ENCODE measurements at places on chromosomes 3 and 15.

- no peak for DNase-seq
Observed at GRCh38 chr3:179551349-179552105, 11.2 kb upstream of the ACTL6A start.

- DNase-seq: no peak
Observed at GRCh38 chr3:128485282-128486204, 7.5 kb downstream of the GATA2 start.

GRCh38 chr15:96115642-96116041 lies 214.9 kb upstream of the NR2F2 start:
- no peak for DNase-seq

GRCh38 chr3:125375950-125376679 lies 990 bp upstream of the ZNF148 start:
- DNase-seq: no peak

- DNase-seq: no peak
Observed at GRCh38 chr3:129602730-129603560, 3.5 kb downstream of the PLXND1 start.

GRCh38 chr3:5806192-5806591 lies 618.7 kb downstream of the EDEM1 start:
- DNase-seq: no peak

DNA sequence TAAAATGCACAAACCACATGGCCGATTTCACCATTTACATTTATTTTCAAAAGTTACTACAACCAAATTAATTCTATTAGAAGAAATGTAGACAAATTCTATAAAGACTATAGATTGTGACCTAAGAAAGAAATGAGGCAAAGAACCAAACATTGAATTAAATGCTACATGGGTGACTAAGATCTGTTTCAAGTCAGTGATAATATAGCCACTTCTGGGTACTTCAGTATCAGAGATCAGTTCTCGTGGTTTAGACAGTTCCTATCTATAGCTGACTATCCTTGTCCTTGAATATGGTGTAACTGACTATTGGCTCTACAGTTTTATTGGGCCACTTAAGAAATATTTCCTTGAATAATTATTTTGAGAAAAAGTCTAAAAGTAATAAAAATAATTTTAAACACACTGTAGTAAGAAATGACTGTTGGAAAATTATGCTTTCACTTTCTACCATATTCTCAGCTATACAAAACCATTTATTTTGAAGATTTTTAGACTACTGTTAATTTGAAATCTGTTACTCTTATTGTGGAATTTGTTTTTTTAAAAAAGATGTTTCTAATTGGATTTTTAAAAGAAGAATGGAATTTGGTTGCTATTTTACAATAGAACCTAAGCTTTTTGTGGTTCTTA lies 14.1 kb downstream of the KCNMB3 start:
- no peak for DNase-seq

- no peak for DNase-seq
Observed at GRCh38 chr3:42836150-42837123, 27.2 kb downstream of the ACKR2 start.

DNA sequence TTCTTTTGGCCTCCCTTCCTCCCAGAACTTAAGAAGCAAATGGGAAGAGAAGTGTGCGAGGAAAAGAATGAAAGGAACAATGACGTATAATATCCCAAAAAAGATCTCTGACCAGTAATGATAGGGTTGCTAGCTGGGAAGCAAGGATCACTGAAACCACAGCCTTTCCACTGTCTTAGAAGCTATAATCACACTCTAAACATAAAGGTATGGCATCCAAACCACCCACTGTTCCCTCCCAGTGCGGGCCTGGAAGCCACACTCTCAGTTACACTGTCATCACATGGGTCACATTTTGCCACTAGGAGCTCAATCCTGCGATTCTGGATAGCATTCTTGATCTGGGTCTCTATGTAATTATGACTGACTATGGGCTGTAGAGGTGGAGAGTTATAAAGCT lies 131.6 kb upstream of the HACD2 start:
- no peak for DNase-seq

DNA sequence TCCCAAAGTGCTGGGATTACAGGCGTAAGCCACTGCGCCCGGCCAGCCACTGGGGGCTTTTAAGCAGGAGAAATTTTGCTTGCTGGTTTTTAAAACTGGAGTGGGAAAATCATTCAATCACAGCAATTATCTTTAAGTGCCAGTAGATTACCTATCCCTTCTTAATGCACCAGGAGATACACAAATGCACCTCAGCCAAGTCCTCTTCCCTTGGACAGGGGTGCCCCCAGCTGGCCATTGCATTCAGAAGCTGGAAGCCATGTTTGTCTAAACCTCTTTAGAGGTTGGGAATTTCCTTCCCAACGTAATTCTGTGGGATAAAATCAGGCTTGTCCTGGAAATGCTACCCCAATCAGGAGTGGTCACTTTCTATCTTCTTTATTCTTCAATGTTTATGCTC lies 26.6 kb downstream of the MIX23 start:
- peak; percentile 2 for DNase-seq

DNA sequence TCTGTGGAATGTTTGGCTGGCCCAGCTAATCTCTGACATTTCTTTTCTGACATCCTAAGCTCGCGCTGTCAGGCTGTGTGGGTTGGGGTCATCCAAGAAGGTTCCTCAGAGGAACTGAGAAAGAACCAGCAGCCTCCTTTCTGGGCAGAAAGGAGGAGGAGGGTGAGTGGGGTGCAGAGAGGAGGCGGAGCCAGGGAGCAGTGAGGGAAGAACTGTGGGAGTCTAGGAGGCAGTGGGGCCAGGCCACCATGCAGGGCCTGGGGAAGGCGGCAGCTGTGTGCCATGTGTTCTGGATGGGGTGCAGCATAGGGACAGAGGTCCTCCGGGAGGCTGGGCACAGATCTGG lies 5.3 kb downstream of the SEMA7A start:
- DNase-seq: no peak

DNA sequence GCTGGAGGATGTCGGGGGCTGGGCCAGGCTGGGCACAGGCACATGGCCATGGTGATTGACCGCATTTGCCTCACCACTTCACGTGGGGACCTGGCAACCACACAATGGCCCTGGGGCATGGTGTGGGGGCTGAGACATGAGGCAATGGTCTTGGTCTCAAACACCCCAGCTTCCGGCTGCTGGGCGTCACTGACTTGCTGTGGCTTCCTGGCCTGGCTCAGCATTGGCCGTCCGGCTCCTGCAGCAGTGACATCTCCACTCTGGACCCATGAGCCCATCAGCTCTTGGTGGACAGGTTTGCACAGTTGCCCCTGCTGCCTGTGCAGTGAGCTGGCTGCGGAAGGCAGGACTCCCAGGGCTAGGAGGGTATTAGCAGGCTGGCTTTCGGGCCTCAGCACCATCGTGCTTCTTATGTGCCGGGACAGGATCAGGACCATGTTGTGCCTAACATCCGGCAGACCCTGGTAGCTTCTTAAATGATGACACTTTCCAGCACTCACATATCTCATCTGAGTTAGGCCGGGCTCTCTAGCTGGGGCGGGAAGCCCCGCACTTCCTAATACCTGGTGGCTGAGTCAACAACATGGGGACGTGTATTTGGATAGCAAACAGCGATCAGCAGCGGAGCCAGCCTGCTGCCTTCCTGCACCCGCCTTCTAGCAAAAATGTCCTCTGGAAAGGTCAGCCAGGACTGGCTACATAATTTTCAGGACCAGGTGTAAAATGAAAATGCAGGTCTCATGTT lies 34.1 kb downstream of the ZNF710 start:
- no peak for DNase-seq

GRCh38 chr3:178435575-178435974 lies 100.7 kb upstream of the KCNMB2 start:
- no peak for DNase-seq

DNA sequence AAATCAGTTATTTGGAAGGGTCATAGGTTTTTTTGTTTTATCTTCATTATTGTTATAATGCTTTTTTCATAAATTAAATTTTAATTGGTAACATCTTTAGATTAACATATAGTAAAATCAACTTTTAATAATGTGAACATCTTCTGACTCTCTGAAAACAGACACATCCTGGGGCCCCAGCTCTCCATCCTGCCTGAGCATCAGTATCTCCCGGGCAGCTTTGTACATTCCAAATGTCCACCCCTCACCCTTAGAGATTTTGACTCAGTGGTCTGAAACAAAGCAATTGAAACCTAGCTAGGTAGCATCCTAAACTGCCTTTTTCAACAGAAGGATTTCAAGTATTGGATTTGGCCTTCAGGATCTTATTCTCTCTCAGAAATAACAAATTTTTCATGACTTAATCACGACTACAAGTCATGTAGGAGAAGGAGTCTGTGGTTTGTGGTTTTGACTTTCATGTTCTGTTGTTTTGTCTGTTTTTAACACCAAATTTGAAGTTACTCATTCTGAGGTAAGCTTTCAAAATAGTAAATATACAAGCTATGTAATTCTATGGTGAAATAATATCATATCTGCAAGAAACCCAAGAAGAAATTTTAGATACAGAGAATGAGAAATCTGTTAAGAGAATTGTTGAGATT lies 147.3 kb upstream of the UBE2E2 start:
- DNase-seq: no peak

- no peak for DNase-seq
Observed at GRCh38 chr15:32688151-32688639, 29.6 kb upstream of the GREM1 start.

GRCh38 chr3:148878095-148878494 lies 13.0 kb downstream of the CPA3 start:
- DNase-seq: no peak

DNA sequence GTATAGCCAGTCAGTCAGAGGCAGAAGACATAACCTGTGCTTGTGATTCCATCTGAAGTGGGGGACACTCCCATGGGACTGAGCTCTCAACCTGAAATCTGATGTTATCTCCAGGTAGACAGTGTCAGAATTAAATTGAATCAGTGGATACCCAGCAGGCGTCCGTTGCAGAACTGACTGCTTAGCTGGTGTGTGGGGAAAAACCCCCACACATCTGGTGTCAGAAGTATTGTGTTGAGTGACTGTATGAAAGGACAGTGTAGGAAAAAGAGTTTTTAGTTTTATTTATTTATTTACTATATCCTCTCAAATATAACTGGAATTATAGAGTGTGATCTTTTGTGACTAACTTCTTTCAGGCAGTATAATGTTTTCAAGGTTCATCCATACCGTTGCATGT lies 10.4 kb downstream of the KPNA4 start:
- peak; percentile 3 for DNase-seq

- no peak for DNase-seq
Observed at GRCh38 chr15:101358895-101359294, 63.8 kb upstream of the SNRPA1 start.

- DNase-seq: peak; percentile 2
Observed at GRCh38 chr3:10286596-10287295, 6.0 kb downstream of the GHRL start.
